ENCODE measurements at places on chromosomes 12 and 14.
A peak's percentile ranks its signal among the peaks of the same experiment; 100 is the strongest.

GRCh38 chr14:82759656-82760055, 1226.0 kb upstream of the SEL1L start:
- DNase-seq = no peak

- no peak for DNase-seq
Measured at GRCh38 chr12:124123296-124124000, 150.4 kb downstream of the ZNF664 start.

DNA sequence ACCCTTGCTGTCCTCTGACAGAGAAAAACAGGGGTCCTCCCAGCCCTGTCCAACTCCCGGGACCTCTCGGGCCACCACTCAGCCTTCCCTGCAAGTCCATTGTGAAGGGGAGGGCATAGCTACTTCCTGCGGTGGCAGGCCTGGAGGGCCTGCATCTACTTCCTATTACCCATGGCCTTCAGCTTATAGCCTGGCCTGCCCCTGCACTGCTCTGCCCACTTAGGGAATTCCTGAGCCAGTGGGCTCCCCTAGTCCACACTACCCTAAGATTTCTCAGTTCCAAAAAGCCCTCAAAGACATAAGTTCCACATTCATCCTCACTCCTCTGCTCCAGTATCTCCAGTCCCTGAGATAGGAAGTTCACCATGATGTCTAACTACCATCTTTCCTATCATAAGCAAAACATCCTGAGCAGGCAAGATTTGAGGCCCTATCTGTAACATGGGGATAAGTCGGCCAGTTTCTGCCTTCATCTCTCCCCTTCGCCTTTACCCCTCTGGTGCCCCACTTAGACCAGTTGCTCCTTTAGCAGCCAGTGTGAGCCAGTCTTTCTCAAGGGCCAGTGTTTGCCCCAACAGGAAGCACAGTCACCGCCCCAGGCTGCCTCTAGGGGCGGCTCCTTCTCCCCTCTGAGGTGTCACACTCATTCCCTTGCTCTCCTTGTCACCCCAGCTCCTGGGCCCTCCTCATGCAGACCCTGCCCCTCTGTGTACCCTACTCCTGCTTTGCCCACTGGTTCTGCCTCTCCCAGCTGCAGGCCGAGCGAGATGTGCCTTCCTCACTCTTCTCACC, 10.9 kb downstream of the HDAC7 start:
- DNase-seq = peak; percentile 37

DNA sequence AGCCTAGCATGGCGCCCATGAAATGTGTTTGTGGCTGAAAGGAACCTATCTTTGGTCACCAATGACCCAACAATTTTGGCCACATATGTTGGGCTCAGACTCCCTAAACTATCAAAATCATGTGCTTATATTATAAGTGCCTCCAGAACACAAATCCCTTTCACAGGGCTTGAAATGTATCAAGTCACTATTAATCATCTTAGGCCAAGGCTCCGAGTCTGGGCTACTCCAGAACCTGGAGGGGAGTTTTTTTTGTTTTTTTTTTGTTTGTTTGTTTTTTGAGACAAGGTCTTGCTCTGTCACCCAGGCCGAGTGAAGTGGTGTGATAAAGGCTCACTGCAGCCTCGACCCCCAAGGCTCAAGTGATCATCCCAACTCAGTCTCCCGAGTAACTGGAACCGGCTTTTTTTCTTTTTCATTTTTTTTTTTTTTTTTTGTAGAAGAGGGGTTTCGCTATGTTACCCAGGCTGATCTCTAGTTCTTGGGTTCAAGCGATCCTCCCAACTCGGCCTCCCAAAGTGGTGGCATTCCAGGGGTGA, 989 bp upstream of the DRAM1 start:
- DNase-seq = no peak

- DNase-seq = peak; percentile 93
Measured at GRCh38 chr14:52044791-52045522, 23.9 kb downstream of the NID2 start.

DNA sequence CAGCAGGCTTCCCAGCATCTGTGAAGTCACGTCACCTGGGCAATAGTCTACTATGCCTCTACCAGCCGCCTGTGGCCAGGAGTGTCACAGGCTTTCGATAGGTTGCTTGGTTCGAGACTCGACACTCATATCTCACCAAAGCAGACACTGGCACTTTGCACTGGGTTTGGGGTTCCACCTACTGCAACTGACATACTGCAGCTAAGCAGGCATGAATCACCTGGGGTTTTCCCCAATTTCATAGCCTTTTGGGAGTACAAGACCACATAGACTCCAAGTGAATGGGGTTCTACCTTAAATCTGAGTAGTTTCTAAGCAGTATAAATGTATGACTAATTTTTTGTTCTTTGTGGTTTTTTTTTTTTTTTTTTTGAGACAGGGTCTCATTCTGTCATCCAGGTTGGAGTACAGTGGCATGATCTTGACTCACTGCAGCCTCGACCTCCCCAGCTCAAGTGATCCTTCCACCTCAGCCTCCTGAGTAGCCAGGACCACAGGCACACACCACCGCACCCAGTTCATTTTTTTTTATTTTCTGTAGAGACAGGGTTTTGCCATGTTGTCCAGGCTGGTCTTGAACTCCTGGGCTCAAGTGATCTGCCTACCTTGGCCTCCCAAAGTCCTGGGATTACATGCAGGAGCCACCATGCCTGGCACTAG, 32.1 kb downstream of the DMAC2L start:
- peak; percentile 39 for DNase-seq

DNA sequence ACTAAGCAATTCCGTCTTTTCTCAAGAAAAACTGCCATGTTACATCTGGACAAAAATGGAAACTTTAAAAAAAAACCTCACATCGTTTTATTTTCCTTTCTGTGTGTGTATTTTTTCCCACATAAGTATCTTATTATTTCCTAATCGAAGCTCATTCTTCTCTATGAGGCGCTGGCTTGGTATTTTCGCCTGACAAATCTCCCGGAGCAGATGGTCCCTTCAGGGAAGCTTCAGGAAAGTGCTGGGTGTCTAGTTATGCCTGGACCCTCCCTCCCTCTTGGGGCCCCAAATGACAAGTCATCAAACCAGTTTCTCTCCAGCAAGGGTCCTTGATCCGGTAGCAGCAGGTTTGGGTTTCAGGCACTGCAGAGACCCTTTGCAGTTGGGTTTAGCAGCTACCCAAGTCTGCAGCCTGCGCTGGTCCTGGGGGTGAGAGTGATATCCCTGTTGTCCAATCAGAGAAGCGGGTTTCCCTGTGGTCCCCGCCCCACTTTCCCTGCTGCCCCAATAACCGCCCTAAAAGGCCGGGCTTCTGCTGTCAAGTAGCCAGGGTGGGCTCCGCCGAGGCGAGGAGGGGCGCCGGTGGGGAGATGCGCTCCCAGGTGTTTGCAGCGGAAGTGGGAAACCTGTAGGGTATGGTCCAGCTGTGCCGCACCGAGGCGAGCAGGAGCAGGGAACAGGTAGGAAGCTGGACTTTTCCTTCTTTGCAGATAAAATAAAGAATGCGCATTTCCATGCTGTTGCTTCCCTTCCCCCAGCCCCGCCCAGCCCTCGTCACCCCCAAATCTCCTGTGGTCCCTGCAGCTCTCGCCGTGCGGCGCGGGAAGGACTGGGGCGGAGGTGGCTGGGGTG, at the start of gene CNTN1:
Gene CNTN1, plus strand, starts transcription at position 527 of the 852 bp plus-strand sequence.
- DNase-seq = peak; percentile 57

GRCh38 chr12:66552716-66553115, 126.2 kb downstream of the GRIP1 start:
- peak; percentile 5 for DNase-seq

DNA sequence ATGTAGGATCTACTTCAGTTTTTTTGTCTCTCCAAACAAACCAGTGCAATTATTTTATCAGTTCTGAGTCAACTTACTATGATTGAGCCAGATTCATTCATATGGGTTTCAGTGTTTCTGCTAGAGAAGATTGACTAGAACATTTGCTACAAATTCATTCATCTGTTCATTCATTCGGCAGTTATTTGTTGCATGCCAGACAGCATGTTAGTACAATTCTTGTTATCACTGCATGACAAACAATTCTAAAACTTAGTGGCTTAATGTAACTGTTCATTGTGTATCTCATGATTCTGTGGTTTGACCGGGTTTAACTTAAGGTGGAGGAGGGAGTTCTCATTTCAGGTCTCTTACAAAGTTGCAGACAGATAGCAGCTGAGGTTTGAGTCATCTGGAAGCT, 52.3 kb downstream of the POLR3B start:
- DNase-seq = no peak

DNA sequence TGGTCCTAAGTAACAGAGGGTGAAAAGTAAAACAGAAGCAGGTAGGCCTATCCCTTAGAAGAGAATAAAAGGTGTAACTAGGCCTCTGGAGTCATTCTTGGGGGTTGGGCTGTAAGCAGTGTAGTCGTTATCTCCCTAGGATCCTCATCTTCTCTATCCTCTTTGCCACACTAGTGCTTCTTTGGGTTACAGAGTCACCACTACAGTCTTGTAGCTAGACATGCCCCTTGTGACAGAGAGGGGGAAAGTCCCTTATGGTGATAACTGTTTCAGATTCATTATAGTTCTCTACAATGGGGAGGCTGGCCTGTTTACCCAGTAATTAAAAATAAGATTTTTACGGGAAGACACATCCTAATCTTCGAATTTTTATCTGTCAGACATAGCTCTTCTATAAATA, 16.4 kb upstream of the SRP54 start:
- no peak for DNase-seq

DNA sequence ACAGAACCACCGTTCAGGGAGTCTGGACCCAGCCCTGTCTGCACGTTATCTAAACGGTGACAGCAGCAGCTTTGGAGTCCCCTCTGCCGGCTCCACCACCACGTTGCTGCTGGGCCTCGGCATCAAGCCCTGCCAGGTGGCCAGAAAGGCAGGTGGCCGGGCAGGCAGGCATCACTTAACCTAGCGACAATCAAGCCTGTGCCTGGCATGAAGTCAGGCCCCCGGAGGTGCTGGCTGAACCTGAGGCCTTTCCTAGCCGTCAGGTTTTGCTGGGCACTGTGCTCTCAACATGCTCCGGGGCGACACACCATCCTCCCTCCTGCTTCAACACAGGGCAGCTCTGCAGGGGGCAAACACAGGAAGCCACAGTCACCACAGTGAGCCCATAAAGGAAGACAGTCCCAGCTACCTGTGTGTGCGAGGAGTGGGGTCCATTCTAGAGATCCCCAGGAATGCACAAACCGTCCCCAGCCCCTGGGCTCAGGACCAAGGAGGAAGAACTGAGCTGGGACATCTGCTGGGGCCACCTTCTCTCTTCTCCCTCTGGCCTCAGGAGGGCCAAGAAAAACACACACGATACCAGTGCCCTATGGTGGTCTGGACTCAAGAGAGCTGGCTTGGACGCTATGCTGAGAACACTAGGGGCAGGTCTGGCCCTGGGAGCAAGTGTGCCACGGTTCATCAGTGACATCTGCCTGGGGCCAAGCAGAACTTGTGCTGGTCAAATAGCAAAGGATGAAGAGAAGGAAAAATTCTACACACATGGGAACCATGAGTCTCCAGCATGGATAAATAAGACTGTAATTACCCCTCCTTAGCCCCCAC, 44.7 kb downstream of the CCDC88C start:
- DNase-seq = no peak

- DNase-seq = no peak
Measured at GRCh38 chr14:30518867-30519560, 39.9 kb upstream of the G2E3 start.

- DNase-seq = peak; percentile 31
Measured at GRCh38 chr12:51941011-51941581, 10.4 kb upstream of the ACVR1B start.

DNA sequence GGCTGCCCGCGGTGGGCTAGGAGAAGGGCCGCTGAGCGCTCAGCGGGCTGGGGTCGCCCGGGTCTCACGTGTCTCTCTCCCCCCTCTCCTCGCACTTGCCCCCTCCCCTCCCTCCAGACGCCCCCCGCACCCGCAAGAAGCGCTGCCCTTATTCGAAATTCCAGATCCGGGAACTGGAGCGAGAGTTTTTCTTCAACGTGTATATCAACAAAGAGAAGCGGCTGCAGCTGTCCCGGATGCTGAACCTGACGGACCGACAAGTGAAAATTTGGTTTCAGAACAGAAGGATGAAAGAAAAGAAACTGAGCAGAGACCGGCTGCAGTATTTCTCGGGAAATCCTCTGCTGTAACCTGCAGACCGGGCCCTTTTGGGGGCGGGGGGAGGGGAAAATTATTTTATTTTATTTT, 314 bp upstream of the HOTAIR start:
- no peak for DNase-seq

- DNase-seq = no peak
Measured at GRCh38 chr14:61719344-61720293, 24.3 kb downstream of the HIF1A start.

GRCh38 chr14:55938249-55938791, 179.9 kb upstream of the PELI2 start:
- peak; percentile 27 for DNase-seq

DNA sequence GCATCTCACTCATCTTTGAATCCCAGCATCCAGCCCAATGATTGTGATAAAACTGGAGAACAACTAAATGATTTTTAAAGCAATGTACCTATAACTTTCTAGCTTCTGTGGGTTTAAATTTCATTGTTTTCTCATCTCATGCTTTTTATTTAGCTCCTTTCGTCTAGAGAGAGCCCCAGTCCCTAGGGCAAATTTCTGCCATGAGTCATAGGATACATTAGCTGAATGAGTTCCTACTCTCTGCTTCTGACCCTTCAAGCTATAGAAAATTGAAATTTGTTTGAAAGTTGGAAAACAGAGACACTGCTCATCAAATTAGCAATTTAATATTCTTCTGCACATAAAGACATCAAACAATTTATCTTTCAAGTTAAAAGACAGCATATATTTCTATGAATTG, 113.9 kb downstream of the KIF21A start:
- peak; percentile 36 for DNase-seq

- no peak for DNase-seq
Measured at GRCh38 chr12:14156606-14157005, 175.2 kb upstream of the GRIN2B start.

DNA sequence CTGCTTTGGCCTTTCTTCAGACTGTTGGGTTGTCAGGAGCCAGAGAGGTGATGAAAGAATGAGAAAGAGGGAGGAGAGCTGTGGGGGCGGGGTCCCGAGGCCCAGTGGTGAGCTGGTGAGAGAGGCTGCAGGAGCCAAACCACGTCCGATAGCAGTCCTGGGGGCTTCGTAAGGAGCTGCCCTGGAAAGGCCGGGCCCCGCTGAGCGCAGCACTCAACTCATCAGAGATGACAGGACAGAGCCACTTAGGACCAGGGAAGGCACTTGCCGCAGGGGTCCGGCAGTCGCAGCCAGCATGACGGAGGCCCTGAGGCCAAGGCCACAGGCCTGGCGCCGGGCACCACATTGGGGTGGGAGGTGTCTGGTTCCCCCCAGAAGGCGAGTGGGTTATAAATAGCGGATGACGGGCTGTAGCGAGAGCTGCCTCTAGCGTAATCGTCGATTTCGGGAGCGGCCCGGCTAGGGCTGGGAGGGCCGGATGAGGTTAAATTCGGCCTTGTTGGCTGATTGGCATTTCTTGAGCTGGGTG, 179.0 kb downstream of the TSPAN9 start:
- DNase-seq = no peak

- DNase-seq = no peak
Measured at GRCh38 chr14:103867020-103867419, 19.6 kb upstream of the PPP1R13B start.

- no peak for DNase-seq
Measured at GRCh38 chr12:2543801-2544200, 251.0 kb upstream of the FKBP4 start.

- no peak for DNase-seq
Measured at GRCh38 chr14:48618057-48618456, 942.7 kb upstream of the MDGA2 start.

- DNase-seq = no peak
Measured at GRCh38 chr14:90446405-90446804, 49.6 kb downstream of the CALM1 start.

GRCh38 chr14:91509878-91510170, 286 bp downstream of the PPP4R3A start:
- no peak for DNase-seq

GRCh38 chr12:108641446-108642268, 8.0 kb upstream of the SELPLG start:
- DNase-seq = no peak

- no peak for DNase-seq
Measured at GRCh38 chr14:63912286-63912685, 59.5 kb downstream of the SYNE2 start.

Measured in fibroblast of mammary gland (primary cell).